Frontal cortex (tissue), 4 donors: ENCODE measurements at places on chromosomes 16 and 17. TPM values are rescaled to one million over a fixed set of nuclear protein-coding genes. Genes with fewer than 3 reads are reported as not detected.

Gene MRM1
- 3.3 TPM for total RNA-seq

Gene GRAPL
- total RNA-seq = 1.2 TPM

Gene METTL2A
- 44.8 TPM for total RNA-seq

Gene SREBF1
- 17.5 TPM for total RNA-seq

Gene TBC1D3K
- not detected for total RNA-seq

Gene NUDT16L1
- 34.6 TPM for total RNA-seq

- no peak for DNase-seq
Observed at GRCh38 chr17:37492167-37492566, 2.5 kb downstream of the DUSP14 start.

DNA sequence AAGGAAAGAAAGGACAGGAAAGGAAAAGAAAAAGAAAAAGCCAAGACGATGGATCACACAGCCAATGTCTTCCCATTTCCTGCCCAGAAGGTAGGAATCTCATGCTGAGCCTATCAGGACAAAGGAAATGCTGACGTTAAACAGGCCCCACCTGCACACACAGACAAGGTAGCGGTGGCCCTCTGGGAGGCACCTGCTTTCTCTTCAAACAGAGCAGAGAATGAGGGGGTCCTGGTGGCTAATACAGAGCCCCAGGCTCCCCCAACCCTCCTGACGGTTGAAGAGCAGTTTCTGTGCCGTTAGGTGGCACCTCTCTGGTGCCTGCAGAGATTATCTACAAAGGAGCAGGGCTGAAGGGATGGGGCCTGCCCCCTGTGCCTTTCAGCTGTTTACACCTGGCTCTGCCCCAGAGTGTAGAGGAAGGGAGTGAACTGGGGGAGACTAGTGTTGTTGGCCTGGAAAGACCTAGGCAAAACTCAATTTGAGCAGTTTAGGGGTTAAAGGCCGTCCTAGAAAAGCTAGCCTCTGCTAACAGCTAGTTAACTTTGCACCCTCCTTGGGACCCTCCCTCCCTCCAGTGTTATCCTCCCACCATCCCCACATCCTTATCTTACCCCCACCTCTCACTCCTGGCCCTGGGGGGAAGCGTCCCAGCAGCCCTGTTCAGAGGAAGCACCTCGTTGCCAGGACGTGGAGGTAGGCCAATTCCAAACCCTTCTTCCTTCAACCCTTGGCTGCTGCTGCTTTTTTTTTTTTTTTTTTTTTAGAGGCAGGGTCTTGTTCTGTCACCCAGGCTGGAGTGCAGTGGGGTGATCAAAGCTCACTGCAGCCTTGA, 56.3 kb downstream of the ARHGAP27 start:
- no peak for DNase-seq

GRCh38 chr16:89094252-89094879, 714 bp downstream of the ACSF3 start:
- DNase-seq = no peak

- peak; percentile 40 for DNase-seq
Observed at GRCh38 chr17:559551-560431, 154.8 kb downstream of the VPS53 start.

DNA sequence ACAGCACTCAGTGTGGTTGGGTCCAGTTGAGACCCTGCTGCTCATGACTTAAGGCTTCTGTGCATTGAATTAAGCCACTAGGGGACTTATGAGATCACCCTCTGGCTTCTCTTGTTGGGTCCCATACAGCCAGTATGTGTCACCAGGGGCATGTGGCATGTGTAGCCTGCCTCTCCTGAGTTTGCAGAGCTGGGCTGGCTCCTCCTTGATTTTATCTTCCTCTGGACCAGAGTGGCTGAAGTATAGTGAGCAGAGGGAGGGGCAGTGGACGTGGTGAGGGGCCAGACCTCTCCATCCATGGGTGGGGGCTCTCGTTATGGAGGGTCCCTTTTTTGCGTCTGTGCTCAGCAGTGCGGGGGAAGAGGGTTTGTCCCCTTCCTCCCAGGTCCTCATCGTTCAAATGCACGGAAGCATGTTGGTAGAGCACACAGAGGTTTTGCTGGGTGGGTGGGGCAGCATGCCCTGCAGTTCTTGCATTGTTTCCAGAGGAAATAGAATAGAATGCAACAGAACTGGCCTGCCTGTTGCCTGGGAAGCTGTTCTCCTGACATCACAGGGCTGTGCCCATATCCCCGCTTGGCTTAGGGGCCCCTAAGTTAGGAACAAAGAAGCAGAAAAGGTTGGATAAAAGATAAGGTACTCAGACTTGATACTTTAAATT, 77.4 kb downstream of the SPECC1 start:
- no peak for DNase-seq

DNA sequence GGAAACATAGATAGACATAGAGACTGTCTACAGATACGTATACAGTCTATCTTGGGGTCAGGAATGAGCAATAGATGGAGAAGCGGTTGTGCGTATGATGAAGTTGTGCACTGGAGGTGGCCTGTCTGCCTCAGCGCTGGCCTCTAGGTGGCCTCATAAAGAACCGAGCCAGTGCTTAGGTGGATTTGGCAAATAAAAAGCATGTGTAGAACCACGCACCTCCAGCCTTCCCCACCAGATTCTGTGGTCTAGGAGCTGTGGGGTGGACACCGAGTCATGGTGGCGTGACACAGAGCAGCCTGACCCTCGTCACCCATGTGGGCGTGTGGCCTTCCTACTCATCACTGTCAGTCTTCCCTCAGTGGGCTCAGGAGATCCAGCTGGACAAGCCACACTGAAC, 34.0 kb downstream of the PGS1 start:
- DNase-seq = no peak

DNA sequence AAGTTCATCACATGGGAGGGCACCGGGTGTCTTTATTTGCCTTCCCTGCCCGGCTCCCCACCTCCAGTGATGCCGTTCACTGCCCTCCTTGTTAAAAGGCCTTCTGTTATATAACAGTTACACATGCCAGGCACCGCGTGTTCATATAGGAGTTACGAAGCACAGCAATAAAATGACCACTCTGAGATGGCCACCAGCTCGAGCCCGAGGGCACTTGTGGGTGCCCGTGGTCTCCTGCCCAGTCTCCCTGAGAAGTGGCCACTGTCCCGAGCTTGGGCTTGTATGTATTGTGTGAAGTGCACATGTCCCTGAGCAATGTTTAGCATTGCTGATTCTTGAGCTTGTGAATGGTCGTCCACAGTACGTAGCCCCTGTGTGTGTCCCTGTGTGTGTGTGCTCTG, 355.6 kb downstream of the SEC14L1 start:
- no peak for DNase-seq

GRCh38 chr17:29394761-29395160, 4.6 kb downstream of the TAOK1 start:
- DNase-seq = no peak

DNA sequence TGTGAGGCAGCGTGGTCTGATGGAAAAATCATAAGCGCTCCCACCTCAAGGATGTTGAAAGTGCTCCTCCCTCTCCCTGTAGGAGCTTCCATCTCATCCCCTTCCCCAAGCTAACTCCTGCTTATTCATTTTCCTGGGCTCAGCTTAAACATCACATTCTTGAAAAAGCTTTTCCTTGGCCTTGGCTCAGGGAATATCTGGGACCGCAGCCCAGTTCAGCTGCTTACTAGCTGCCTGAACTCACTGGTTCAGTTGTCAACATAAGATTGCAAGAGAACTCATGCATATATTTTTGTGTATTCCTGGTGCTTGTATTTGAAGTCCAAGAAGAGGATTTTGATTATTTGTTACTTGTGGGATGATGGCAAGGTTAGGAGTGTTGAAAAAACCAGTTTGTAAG, 91.5 kb downstream of the UTP18 start:
- peak; percentile 32 for DNase-seq

DNA sequence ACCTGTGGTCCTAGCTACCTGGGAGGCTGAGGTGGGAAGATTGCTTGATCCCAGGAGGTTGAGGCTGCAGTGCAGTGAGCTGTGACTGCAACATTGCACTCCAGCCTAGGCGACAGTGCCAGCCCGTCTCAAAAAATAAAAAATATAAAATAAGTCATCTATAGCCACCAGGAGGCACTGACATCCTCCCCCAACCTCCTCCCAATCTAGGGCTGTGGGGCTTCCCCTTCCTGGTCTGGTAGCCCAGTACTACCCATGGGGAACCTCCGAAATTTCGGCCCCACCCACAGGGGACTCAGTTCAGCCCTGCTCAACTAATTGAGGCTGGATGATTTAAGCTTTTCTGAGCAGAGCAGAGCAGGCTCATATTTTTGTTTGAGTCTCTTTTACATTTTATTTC, 3.2 kb downstream of the ZSCAN10 start:
- DNase-seq = peak; percentile 32

GRCh38 chr17:79009397-79010303, at the start of gene CANT1:
Gene CANT1 (minus strand): TSS chr17:79009764. CDS start chr17:78997622, 12,142 bp downstream.
- peak; percentile 98 for DNase-seq

DNA sequence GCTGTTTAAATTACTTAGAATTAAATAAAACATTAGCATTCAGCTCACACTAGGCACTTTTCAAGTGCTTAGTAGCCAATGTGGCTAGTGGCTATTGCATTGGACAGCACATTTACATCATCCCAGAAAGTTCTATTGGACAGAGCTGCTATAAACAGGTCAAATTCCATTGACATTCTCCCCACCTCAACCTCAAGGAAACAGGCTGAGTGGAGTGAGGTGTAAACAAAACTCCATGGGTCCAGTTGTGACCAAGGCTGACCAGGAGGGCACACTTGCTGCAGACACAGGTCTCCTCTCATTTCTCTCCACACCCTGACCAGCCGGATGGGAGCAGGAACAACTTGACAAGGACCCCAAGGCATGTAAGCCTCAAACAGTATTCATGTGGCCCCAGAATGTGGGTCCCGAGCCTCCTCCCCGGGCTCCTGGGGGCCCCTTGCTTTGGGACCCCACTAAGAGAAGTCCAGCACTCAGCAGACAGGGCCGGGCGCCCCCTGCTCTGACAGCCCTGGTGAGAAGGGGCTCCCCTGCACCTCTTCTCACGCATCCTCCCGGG, 488 bp downstream of the C17orf113 start:
- no peak for DNase-seq

DNA sequence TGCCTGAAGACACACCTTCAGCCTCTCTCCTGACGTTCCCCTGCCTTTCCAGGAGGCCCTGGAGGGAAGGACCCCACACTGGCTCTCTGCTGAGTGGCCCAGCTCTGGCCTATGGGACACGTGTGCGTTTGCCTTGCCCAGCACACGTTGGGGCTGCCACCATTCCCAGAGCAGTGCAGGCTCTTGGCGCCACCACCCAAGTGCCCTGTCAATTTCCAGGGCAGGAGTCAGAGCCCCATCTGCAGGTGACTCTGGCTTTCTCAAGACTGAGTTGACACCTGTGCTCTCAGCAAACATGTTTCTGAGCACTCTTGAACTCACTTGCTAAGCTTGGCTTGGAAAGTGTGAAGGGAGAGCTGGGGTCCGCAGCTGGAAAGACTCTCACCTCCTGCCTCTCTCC, 4.7 kb upstream of the IRF8 start:
- DNase-seq = no peak

GRCh38 chr17:14302091-14302430, 1.2 kb downstream of the HS3ST3B1 start:
- no peak for DNase-seq

DNA sequence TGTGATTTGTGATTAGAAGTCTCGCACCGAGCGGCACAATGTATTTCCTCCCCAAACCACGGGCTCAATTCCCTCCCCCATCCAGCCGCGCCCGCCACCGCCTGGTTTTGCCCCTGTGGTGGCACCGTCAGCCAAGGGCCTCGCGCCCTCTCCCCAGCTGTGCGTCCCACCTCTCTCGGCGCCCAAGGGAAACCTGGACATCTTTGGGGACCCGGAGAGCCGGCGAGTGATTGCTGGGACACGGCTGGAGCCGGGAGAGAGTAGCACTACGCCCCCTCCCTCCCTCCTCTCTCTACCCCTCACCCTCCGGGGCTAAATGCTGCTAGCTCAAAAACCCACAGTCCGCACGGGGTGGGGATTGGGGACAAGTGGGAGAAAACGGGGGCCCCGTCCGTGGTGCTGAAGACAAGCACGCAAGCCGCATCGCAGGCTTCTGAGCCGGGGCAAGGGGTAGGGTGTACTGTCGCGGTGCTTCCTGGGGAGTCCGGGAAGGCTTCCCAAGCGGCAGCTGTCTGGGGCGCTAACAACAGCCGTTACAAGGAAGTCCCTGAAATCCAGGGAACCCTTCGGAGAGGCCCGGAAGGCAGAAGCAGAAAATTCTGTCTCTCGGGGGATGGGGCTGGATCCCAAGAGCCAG, 1.4 kb downstream of the CBLN1 start:
- DNase-seq = no peak

DNA sequence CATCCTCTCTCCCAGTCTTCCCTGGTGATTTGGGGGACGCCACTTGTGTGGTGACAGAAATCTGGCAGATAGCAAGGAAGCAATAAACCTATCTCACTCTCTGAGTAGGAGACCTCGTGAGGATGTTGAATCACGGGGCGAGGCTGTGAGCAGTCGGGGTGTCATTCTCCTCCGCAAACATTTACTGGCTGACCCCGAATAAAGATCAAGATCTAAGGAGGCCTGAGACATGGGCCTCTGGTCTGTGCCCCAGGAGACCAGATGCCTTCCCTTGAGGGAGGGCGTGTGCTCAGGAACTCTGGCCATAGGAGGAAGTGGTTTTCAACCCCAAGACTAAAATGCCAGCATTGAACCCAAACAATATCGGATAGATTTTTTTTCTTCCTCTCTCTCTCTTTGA, 53.1 kb downstream of the FOXL1 start:
- no peak for DNase-seq
